ENCODE measurements at places on chromosomes 11 and 22.

GRCh38 chr11:47177846-47178245 is 1.2 kb upstream of the ARFGAP2 start:
- DNase-seq: no peak

- DNase-seq: no peak
Observed at GRCh38 chr11:129536338-129536737, 160.7 kb downstream of the BARX2 start.

DNA sequence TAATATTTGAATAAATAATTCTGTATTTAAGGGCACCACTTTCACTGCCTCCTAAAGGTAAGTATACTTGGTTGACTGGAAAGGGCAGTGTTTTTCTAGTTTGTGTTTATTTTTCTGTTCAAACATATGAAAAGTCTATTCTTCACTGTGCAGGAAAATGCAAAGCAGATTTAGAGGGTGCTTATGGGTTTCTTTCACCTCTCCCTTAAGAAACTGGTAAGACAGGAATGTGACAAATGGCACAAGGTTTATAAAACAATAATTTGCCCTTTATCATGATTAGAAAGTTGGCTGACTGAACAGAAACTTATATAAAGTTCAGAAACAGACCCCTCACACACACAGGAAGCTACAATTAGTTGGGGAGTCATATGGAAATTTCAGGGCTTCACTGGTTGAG is 60.6 kb downstream of the PLEKHA7 start:
- no peak for DNase-seq

- no peak for DNase-seq
Observed at GRCh38 chr11:116986521-116987105, 111.6 kb downstream of the SIK3 start.

DNA sequence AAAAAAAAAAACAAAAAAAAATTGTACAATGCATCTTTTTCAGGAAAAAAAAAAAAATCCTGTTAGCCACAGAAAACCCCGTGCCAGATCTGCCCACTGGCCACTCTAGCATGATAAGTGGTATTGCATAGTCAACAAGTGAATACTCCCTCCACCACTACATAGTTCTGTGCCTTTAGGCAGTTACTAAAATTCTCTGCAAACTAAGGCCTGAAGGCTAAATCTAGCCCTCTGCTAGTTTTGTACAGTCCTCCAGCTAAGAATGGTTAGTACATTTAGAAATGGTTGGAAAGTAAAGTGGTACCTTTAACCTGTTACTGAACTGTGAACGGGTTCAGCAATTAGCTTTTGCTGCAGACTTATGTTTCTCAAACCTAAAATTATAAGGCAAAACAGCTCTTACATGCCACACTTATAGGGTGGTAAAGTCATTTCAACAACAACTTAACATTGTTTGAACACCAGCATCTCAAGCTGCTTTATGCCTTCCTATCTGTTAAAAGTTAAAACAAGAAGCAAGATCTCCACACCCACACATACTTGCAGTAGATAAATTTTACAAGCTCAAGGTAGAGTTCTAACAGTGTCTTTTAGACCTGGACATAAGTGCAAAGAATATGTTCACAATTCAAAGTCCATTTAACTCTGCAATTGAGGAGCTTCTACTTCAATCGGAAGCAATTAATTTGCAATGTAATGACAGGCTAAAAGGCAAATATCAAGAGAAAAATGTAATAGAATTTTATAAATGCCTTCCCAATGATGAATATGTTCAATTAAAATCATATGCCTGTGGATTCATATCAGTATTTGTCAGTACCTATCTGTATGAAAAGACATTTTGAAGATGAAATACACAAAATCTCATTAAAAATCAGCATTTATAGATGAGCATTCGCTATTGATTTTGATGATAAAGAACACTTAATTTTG is 7.3 kb downstream of the C11orf71 start:
- no peak for DNase-seq

DNA sequence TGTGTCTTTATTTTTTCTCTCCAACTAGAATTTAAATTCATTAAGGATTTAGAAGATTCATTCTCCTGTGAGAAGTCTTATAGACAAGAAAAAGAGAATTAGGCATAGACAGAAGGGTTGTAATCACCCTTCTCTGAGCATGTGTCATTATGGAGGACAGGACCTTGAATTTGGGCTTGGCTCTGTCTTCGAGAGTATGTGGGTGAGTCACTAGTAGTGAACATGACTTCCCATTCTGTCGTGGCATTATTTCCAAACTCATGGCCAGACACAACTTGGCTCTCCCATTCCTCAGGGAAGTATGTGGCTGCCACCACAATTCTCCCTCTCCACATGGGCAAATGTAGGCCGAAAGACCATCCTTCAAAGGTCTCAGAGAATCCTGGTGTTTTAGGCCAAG is 14.3 kb upstream of the ANKK1 start:
- DNase-seq: no peak

GRCh38 chr22:21726650-21727049 is 8.9 kb downstream of the YPEL1 start:
- no peak for DNase-seq

DNA sequence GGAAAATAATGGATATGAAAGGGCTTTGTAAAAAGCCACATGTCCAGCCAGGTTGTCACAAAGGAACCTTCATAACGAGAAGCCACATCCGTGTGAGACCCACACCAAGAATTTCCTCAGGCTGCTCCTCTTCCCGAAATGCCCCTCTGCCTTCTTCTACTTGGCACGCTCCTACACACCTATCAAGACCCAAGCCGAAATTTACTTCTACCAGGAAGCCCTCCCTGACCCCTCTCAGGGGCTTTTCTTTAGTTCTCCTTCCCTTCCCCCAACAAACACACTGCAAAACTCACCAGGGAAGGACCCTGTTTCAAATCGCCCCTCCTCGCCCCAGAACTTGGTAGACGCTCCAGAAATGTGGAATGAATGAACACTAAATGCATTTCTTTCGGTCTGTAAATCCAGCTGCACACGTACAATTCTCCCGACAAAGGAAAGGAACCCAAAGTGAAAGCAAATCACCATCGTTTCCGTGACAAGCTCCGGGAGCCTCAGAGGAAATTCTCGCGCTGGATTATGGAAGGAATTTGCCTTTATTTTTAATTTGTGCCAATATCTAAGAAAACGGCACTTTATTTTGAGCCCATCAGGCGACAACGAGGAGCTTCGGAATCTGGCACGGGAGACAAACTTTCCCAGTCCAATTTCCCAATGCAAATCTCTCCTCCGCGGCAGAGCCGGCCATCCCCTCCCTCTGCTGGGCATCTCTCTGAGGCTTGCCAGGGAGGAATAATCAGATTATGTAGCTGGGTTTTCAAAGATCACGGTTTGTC is 13.2 kb upstream of the SHISAL1 start:
- DNase-seq: no peak

GRCh38 chr11:33476945-33477606 is 219.9 kb downstream of the HIPK3 start:
- no peak for DNase-seq

DNA sequence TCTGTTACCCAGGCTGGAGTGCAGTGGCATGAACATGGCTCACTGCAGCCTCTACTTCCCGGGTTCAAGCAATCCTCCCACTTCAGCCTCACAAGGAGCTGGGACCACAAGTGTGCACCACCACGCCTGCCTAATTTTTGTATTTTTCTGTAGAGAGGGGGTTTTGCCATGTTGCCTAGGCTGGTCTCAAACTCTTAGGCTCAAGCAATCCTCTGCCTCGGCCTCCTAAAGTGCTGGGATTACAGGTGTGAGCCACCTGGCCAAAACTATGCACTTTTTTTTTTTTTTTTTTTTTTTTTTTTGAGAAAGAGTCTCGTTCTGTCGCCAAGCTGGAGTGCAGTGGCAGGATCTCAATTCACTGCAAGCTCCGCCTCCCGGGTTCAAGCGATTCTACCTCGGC is 12.4 kb upstream of the CLDN5 start:
- DNase-seq: no peak

- DNase-seq: no peak
Observed at GRCh38 chr11:75424396-75424795, 8.6 kb downstream of the KLHL35 start.

GRCh38 chr11:128868841-128869671 is 2.0 kb upstream of the KCNJ1 start:
- DNase-seq: no peak

DNA sequence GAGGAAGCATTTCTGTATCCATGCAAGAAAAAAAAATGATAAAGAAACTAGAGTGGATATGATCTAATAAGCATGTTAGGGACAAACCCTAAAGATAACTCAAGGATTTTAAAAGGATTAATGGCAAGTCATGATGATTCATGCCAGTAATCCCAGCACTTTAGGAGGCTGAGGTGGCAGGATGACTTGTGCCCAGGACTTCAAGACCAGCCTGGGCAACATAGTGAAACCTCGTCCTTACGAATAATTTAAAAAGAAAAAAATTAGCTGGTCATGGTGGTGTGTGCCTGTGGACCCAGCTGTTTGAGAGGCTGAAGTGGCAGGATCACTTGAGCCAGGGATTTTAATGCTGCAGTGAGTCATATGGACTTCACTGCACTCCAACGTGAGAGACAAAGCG is 145.5 kb upstream of the BLID start:
- no peak for DNase-seq

DNA sequence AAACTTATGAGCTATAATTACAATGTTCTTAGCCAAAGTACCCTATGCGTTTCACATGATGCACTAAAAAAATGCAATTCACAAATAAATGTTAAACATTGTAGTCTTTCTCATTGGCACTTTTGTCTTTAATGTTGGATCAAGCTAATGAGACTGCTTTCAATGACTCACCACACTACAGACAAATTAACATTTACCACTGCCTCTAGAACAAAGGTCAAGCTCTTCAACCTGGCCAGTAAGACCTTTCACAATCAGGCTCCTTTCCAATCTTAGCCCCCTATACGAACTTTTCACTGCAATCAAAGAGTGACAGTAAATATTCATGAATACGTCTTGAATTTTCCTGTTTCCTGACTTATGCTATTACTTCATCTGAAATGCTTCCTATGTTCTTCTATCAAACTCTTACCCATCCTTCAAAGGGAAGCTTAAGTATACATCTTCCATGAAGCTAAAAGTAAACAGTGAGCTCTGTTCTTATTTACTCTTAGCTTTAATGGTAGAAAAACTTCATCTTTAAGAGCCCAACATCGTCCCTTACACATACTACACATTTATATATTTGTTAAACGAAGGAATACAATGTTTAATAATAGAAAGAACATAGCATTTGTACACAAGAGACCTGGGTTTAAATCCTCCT is 326.6 kb upstream of the PITPNB start:
- no peak for DNase-seq

GRCh38 chr22:46845296-46846149 is 83.1 kb downstream of the TBC1D22A start:
- DNase-seq: no peak

DNA sequence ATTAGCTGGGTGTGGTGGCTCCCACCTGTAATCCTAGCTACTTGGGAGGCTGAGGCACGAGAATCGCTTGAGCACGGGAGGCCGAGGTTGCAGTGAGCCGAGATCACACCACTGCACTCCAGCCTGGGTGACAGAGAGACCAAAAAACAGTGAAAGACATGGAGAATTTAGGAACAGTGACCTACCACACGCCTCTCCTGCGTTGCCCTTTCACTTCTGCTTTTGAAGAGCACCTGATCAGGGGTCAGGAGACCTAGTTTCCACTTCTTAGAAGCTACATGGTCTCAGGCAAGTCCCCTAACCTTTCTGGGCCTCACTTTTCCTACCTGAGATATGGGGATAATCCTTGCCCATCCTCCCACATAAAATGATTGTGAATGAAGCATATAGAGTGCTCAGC is 12.2 kb downstream of the SLC35C1 start:
- DNase-seq: no peak

DNA sequence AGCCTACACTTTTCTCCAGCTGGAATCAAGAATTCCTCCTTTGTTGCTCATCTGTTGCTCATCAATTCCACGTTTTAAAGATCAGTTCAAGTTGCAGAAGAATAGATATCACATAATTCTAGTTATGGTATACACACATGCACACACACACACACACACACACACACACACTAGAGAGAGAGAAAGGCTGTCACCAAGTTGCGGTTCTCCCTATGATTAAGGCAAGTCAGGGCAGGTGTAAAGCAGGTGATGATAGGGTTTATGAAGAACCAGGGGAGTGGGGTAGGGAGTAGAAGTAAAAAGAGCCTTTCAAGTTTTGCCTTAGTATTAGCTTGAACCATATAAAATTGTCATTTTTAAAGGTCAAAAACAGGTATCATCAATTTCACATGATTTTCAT is 31.7 kb upstream of the TMPRSS4 start:
- DNase-seq: no peak

GRCh38 chr11:63970902-63971301 is 3.5 kb upstream of the COX8A start:
- DNase-seq: no peak

GRCh38 chr22:19841641-19842392 is 12.9 kb downstream of the GNB1L start:
- no peak for DNase-seq

DNA sequence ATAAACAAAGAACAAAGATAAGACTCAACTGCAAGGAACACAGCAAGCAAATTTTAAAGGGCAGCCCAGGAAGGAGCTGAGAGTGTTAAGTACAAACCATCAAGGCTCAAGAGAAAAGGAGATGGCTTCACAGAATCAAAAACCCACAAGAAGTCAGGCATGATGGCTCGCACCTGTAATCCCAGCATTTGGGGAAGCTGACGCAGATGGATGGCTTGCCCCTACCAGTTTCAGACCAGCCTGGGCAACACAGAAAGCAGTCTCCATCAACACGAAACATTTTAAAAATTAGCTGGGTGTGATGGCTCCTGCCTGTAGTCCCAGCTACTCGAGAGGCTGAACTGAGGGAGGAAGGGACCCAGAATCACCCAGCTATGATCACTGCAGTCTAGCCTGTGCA is 32.6 kb downstream of the MAPK1 start:
- DNase-seq: no peak

DNA sequence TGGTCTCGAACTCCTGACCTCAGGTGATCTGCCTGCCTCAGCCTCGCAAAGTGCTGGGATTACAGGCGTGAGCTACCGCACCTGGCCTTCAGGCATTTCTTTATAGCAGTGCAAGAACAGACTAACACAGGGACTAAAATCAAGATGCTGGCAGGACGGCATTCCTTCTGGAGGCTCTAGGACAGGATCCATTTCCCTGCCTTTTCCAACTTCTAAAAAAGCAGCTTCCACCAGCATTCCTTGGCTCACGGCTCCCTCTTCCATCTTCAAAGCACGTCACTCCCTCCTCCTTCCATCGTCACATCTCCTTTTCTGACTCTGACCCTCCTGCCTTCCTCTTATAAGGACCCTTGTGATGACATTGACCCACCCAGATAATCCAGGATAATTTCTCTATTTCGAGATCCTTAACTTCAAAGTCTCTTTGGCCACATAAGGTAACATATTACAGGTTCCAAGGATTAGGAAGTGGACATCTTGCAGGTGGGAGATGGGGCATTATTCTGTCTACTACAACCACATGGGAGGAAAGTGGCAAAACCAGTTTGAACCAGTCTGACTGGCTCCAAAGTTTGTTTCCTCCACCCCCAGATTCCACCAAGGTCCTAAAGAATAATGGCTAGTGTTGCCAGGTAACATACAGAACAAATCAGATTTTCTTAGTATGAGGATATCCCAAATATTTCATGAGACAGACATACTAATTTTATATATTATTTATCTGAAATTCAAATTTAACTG is 172.5 kb downstream of the MN1 start:
- no peak for DNase-seq
